ENCODE measurements at places on chromosomes 1 and 21.

- no peak for DNase-seq
Observed at GRCh38 chr1:226021801-226022200, 22.7 kb upstream of the SDE2 start.

GRCh38 chr1:45610589-45611226 lies 13.1 kb downstream of the CCDC17 start:
- DNase-seq = no peak

DNA sequence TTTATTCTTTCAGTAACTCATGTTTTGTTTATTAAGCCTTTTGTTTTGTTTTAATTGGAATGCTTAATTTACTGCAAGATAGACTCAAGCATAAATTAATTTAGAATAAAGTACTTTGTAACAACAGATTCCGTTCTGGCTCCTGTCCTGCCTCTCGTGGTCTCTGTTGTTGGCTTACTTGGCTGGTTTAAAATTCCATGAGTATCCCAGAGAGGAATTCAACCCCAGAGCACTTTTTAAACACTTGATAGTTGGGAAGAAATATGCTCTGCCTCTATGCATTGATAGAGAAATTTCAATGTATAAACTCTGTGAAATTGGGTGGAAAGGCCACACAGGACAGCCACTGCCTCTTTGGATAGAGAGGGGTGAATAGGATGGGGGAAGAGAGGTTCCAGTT lies 89.7 kb downstream of the ATP5PO start:
- peak; percentile 84 for DNase-seq

- DNase-seq = no peak
Observed at GRCh38 chr21:39153842-39154241, 29.4 kb downstream of the PSMG1 start.

DNA sequence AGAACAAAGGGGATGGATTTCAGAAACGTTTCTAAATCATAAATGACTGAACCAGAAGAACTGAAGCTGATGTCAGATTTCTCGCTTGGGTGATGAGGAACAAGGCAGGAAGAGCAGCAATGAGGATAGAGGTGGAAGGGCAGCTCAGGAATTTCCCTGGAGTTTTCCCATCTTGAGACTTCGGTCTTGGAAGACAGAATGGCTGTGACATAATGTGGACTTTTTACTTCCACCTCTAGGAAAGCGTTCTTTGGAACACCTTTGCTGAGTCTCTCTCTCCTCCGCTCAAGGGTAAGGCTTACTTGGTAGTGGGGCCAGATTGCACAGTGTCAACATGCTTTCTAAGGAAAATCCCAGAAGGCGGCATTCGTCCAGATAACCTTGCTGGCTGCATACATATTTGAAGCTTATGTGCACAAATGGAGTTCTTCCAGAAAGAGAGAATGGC lies 36.6 kb downstream of the DEGS1 start:
- no peak for DNase-seq

GRCh38 chr1:188735567-188735966 lies 1742.1 kb downstream of the BRINP3 start:
- DNase-seq = no peak

- DNase-seq = no peak
Observed at GRCh38 chr1:30101016-30101415, 622.4 kb downstream of the MATN1 start.

GRCh38 chr1:177927021-177927596 lies 42.7 kb downstream of the SEC16B start:
- peak; percentile 73 for DNase-seq

DNA sequence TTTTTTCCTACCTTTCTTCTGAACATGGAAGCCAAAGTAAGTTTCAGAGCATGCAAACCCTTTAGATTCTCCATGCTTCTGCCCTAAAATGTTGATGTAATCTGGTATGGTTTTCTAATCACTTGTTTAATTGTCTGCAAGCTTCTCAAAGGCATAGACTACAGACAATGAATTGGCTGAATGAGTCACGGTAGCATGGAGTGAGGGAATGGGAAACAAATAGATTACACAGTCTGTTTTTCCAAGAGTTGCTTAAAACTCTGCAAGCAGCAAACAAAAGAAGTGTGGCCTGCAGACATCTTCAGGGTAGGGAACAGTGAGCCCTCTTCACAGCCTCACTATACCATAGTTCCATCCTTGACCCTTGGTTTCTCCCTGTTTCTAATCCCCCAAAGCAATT lies 326.0 kb downstream of the BARHL2 start:
- peak; percentile 61 for DNase-seq

DNA sequence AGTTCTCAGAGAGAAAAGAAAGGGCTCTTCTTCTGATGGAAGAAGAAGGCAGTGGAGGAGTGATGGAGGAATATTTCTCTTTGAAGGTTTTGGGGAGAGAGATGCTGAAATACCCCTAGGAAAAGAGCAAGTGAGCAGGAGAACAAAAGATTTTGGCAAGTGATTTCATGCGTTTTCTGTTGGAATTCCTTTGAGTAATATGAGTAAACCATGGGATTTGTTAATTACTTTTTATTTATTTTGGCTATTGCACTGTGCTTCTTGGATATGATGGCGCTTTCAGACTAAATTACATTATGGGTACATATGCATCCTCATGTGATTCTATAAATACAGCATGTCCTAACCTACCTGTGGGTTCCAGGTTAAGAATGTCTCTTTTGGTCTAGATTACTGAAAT lies 210.1 kb upstream of the PTGFR start:
- no peak for DNase-seq

DNA sequence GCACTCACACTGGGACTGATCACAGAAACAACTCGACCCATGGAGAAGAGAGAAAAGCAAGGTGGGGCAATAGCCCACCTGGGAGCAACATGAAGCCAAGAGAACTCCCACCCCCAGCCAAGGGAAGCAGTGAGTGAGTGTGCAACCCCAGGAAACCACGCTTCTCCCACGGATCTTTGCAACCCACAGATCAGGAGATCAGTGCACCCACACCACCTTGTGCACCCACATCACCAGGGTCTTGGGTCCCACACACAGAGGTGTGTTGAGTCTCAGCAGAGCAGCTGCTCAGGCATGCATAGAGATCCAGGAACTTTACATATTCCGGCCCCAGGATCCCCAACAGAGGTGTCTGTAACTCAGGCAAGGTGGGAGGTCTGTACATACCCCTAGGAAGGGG lies 17.2 kb upstream of the PRDX6 start:
- no peak for DNase-seq

GRCh38 chr1:50289495-50289894 lies 133.7 kb downstream of the DMRTA2 start:
- no peak for DNase-seq

GRCh38 chr1:57623039-57623790 lies 199.4 kb upstream of the DAB1 start:
- DNase-seq = peak; percentile 71

DNA sequence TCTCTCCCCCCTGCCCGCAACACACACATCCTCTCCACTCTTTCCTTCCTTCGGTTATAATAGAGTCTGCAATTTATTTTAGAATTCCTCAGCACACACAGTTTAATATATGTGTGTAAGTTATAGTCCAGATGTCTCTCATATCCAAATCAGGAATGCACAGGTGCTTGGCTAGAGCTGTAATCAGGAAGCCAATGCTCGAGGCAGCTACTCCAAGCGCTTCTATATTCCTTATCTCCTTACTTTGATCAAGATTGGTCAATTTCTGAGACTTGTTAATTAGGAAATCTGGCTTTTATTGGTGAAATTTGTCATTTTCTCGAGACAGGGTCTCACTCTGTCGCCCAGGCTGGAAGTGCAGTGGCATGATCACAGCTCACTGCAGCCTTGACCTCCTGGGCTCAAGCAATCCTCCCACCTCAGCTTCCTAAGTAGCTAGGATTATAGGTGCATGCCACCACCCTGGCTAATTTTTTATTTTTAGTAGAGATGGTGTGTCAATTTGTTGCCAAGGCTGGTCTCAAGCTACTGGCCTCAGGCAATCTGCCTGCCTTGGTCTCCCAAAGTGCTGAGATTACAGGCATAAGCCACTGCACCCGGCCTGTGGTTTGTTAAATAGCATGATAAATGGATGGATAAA lies 27.7 kb downstream of the RPL5 start:
- no peak for DNase-seq

DNA sequence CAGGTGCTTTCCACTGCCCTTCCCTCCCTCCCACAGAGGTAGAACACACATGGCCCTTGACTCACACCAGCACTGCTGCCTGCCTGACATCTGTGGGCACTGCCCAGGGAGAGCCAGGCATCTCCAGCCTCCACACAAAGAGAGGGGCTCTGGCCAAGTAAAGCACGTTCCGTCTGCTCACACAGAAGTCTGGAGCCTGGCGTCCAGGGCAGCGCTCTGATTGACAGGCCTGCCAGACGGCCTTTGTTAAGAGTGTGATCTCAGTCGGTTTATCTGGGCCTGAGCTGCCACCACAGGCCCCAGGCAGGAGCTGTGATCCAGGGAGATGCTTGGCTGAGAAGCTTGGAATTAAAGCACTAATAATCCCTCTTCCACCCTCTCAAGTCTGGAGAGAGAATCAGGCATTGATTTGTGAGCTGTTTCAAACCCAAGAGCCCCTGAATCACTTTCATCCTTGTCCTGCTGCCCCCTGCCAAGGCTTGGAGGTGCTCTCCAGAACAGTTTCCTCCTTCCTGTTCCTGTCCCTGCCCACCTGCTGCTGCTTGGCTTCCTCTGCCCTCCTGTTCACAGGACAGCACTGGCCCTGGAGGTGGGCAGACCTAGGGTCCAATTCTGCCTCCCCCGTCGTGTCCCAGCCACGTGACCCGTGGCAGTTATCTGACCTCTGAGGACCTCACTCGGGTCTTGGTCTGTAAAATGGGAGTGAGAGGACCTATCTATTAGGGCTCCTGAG lies 3.7 kb downstream of the DMRTB1 start:
- peak; percentile 87 for DNase-seq

GRCh38 chr1:244050835-244051444 lies at the start of gene ZBTB18:
Gene ZBTB18 (plus strand): TSS chr1:244051283. CDS start chr1:244051432, 149 bp downstream.
- peak; percentile 77 for DNase-seq

DNA sequence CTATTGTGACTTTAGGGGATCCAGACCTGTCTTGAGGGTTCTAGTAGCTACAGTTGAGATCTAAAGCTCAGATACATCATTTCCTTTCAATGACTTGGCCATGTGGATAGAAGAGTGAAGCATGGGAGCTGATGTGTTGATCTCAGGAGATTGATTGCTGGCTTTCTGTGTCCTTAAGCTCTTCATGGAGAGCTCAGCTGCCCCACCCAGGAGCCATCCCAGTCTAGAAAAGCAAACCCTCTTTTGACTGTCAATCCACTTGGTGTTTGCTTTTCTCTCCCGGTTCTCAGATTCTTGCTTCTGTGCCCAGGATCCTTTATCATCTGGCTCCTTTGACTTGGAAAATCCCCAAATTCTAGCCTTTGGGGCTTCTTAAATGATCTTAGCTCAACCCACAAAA lies 87.2 kb downstream of the ATP1A1 start:
- DNase-seq = no peak

- DNase-seq = peak; percentile 86
Observed at GRCh38 chr1:40736085-40736531, 44.6 kb downstream of the NFYC start.

GRCh38 chr1:208219098-208219658 lies 25.0 kb downstream of the PLXNA2 start:
- DNase-seq = no peak

GRCh38 chr1:54405898-54406293 lies 298 bp downstream of the SSBP3 start:
- DNase-seq = no peak

DNA sequence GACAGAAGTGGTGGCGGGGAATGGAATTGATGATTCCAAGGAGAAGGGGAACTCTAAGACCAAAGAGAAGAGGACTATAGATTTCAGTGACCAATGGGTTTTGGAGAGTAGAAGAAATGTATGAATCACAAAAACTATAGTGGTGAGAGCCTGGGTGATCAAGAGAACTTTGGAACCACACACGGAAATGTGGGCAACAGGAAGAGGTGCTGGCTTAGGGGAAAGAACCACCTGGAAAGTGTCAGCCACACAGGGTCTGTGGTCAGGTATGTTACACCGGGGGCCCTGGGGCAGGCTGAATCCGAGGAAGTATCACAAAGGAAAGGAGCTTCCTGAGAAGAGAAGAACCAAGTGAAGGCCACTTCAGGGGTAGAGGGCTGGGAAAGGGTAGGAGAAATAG lies 11.5 kb upstream of the CHIA start:
- DNase-seq = no peak

GRCh38 chr1:51758310-51758709 lies 120.2 kb downstream of the NRDC start:
- no peak for DNase-seq

- DNase-seq = no peak
Observed at GRCh38 chr1:42679364-42679983, 2.7 kb upstream of the YBX1 start.

- DNase-seq = peak; percentile 35
Observed at GRCh38 chr1:167881069-167881468, 32.9 kb downstream of the ADCY10 start.

All from astrocyte of the hippocampus (primary cell).